Endodermal cell (in vitro differentiated cells): ENCODE measurements at places on chromosomes 2 and 18. TPM values are rescaled to one million over a fixed set of nuclear protein-coding genes. Genes with fewer than 3 reads are reported as not detected.

The SIX2 gene
- not detected in 2 replicates for total RNA-seq

The PDE11A gene
- 0.49 to 1.9 TPM (median 0.53 TPM) in 3 replicates for total RNA-seq

The RNF144A gene
- 15.9 to 26.0 TPM (median 25.4 TPM) in 3 replicates for total RNA-seq

The CCDC148 gene
- total RNA-seq, result 2.6 to 5.0 TPM (median 4.4 TPM) in 3 replicates

The TSPYL6 gene
- total RNA-seq, result not detected in 2 replicates
